ENCODE measurements at places on chromosomes 5 and 9. TPM values are rescaled to one million over a fixed set of nuclear protein-coding genes. Genes with fewer than 3 reads are reported as not detected.

PTGR1 gene
- polyA plus RNA-seq = 0.68 TPM

NEUROG1 gene
- not detected for polyA plus RNA-seq

SH3TC2 gene
- 0.01 TPM for polyA plus RNA-seq

TSSK1B gene
- polyA plus RNA-seq = not detected

NR4A3 gene
- polyA plus RNA-seq = 0.92 TPM

SLC25A2 gene
- polyA plus RNA-seq = not detected

PCDHGB5 gene
- polyA plus RNA-seq = not detected

GPR107 gene
- 6.0 TPM for polyA plus RNA-seq

PCDHGA12 gene
- polyA plus RNA-seq = not detected

GFI1B gene
- polyA plus RNA-seq = 0.21 TPM

PCDHGC4 gene
- polyA plus RNA-seq = not detected

BTNL9 gene
- not detected for polyA plus RNA-seq

PAEP gene
- not detected for polyA plus RNA-seq

ARL14EPL gene
- not detected for polyA plus RNA-seq
